ENCODE measurements at places on chromosomes 1 and 21.
A peak's percentile ranks its signal among the peaks of the same experiment; 100 is the strongest.

DNA sequence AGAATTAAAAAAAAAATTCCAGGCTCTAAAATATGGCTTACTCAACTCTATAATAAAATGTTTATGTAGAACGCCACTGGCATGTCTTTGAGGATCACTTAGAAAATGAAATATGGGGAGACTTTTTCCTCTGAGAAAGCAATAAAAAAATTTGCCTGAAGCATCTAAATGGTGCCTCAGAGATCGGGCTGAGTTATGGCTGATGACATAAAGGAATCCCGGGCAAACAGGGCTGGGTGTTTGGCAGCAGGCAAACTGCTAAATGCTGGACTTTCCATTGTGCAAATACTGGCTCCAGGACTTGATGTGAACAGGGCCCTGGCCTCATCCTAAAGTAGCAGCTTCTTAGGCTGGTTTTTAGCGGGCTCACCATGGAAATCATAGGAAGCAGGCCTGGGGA lies 44.5 kb upstream of the C1orf87 start:
- DNase-seq = no peak

DNA sequence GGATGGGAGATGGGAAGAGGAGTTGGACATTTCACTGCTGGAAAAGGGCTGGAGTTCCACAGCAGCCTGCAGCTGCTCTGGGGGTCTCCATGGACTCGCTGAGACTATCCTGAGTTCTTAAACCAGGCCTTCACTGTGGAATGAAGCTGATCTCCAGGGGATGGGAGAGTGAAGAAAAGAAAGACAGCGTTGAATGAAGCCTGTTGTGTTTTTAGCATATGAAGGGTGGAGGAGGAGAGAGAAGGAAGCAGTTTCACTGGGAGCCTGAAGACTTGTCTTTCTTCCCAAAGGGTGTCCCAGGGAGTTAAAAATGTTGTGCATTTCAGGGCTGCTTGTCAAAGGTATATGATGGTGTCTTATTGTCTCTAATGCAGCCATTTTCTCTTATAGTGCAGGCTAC lies 9.2 kb downstream of the ROR1 start:
- DNase-seq = no peak

- no peak for DNase-seq
Measured at GRCh38 chr21:44013380-44014088, 1.4 kb downstream of the TRAPPC10 start.

GRCh38 chr21:19022978-19023377 lies 619.4 kb upstream of the TMPRSS15 start:
- no peak for DNase-seq

GRCh38 chr1:47809301-47810084 lies 187.7 kb downstream of the TRABD2B start:
- peak; percentile 90 for DNase-seq

All from NCI-H748 treated with DMSO at 0.1 percent for 48 hours (cell line).